Stimulated activated CD4-positive, alpha-beta T cell treated with anti-CD3 and anti-CD28 coated beads, Interleukin-15, amount 100 ng/mL, for 1 hour (primary cell): ENCODE measurements at places on chromosomes 13 and 19.

- no peak for DNase-seq
Observed at GRCh38 chr19:1072371-1073015, 5.5 kb downstream of the ARHGAP45 start.

- no peak for DNase-seq
Observed at GRCh38 chr19:23799321-23799720, 40.6 kb upstream of the ZNF681 start.

GRCh38 chr13:77811381-77811780, 107.2 kb downstream of the EDNRB start:
- DNase-seq, result no peak

DNA sequence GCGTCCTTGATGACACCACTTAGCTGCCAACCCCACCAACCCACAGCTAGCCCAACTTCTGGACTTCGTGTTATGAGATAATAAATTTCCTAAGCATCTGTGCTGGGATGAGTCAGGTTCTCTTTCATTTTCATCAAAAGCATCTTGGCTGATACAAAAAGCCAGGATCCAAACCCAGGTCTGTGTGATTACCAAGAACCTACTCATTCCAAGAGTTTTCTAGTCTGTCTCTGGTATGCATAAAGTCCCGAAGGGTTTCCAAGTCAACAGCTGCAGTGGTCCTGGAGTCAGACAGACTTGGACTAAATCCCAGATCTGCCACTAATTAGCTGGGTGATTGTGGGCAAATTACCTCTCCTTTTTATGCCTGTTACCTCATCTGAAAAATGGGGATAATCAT, 55.5 kb upstream of the SERP2 start:
- no peak for DNase-seq

- no peak for DNase-seq
Observed at GRCh38 chr13:113820813-113821651, 42.8 kb downstream of the GAS6 start.

GRCh38 chr19:49549045-49549444, 21.2 kb downstream of the RCN3 start:
- DNase-seq, result no peak

DNA sequence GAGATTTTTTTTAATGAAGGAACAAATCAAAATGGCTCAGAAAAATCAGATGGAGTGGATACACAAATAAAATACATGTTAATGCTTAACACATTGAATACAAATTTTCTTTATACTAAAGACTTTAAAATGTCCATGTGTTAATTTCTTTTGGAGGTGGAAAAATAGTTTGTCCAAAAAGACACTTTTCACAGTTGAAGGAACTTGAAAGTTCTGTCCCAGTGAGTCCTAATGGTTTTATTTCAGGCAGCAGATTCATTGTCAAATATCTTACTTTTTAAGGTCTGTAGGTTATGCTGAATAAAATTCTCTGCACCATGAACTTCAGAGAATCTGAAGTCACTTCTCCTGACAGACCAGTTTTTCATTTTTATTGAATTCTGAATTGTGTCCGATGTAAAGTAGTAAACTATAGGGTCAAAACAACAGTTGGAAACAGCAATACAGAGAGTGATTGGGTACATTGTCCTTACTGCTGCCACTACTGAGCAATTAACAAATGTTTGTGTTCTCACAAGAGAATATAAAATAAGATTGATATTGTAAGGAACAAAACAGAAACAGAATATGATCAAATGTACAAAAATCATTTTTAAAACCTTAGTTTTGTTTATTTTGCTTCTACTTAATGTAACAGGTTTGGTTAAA, 1.6 kb downstream of the LPAR6 start:
- DNase-seq, result no peak

GRCh38 chr19:44050740-44051649, 841 bp upstream of the ZNF223 start:
- DNase-seq, result no peak

- DNase-seq, result no peak
Observed at GRCh38 chr13:102530751-102531150, 66.0 kb upstream of the TPP2 start.

GRCh38 chr13:106376401-106377112, 158.9 kb downstream of the EFNB2 start:
- no peak for DNase-seq

DNA sequence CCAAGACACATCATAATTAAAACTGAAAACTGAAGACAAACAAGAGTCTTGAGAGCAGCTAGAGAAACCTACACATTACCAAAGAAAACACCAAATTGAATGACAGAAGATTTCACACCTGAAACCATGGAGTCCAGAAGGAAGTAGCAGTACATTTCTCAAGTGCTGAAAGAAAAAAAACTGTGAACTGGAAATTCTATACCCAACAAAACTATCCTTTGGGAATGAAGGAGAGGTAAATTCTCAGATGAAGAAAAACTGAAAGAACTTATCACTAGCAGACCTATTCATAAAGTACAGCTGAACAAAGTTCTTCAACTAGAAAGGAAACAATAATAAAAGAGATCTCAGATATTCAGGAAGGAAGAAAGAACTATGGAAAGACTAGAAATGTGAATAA, 198.7 kb upstream of the ZNF507 start:
- DNase-seq, result no peak

GRCh38 chr13:46804391-46804815, 7.4 kb upstream of the ESD start:
- no peak for DNase-seq

DNA sequence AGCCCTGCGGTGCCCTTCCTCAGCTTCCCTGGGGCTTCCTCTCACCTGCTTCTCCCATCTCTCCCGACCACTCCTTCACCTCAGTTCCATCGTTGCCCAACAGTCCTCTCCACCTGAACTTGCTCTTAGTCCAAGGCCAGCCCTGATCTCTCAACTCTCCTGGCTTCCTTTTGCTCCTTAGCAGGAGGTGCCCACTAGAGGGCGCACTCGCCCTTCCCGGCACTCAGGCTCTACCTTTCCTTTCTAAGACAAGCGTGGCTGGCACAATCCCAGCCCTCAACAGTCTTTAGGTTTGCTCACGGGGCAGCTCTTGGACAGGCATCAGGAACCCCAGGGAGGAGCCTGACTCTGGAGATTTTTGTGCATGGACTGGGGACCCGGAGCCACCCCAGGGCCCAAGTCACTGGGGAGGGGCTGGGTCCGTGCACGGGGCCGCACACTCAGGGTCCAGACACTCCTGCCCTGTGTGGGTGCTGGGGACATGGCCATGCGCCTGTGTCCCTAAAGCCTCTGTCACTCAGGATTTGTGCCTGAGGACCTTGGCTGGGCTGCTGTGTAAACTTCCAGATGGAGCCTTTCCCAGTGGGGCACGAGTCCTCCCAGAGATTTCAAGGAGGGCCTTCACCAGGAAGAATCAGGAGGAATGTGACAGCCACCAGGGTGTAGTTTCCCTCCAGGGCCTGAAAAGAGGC, 12.1 kb upstream of the CEACAM8 start:
- peak; percentile 13 for DNase-seq

GRCh38 chr13:75468098-75468497, 13.9 kb downstream of the TBC1D4 start:
- DNase-seq, result no peak

- DNase-seq, result no peak
Observed at GRCh38 chr19:10823690-10824089, 12.3 kb downstream of the TMED1 start.

DNA sequence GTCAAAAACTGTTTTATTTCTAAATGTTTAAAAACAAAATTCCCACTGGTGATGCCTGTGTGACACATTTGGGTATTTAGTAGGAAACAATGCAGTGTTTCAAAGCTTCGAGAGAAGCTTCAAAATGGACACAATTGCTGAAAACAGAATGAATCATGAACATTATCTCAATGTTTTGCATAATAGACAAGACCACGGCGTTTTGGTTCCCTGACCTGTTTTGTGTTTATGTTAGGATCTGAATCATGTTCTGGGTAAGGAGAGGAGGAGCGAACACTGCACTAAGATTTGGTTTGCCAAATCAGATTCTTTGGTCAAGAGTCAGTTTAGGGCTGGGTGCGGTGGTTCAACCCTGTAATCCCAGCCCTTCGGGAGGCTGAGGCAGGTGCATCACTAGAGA, 42.2 kb downstream of the IFT88 start:
- no peak for DNase-seq

DNA sequence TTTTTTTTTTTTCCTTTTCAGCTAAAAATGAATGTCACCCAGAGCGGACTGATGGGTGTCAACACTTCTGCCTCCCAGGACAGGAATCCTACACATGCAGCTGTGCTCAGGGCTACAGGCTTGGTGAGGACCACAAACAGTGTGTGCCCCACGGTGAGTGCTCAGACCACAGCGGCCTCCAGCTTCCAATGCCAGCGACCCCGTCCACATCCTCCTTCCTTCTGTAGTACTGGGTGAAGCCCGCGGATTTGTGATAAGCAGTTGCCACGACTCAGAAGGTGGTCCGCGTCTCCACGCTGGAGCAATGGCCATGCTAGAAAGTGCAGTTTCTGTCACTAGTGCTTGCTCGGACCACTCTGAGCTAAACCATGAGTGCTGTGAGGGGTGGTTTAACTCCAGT, 6.0 kb downstream of the PROZ start:
- no peak for DNase-seq
